ENCODE measurements at places on chromosomes 5 and 9.

- DNase-seq, result no peak
Observed at GRCh38 chr9:928363-929042, 48.0 kb upstream of the DMRT3 start.

GRCh38 chr9:113951032-113951372 lies 74.9 kb downstream of the ZNF618 start:
- DNase-seq, result no peak

GRCh38 chr5:121366515-121366914 lies 485.2 kb upstream of the FTMT start:
- DNase-seq, result no peak

- no peak for DNase-seq
Observed at GRCh38 chr5:96207420-96207819, 225.6 kb downstream of the PCSK1 start.

DNA sequence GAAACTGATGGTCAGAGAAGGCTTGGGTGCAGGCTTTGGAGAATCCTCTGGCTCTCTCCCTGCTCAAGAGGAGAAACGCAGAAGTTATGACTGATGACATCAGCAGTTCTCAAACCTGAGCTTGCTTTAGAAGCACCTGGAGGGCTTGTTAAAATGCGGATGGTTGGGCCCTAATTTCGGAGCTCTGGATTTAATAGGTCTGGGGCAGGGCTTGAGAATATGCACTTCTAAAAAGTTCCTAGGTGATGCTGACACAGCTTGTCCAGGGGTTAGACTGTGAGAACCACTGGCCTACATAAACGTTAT lies 26.4 kb downstream of the TBC1D2 start:
- no peak for DNase-seq

- peak; percentile 29 for DNase-seq
Observed at GRCh38 chr9:128128836-128129590, 1.5 kb upstream of the PTGES2 start.

DNA sequence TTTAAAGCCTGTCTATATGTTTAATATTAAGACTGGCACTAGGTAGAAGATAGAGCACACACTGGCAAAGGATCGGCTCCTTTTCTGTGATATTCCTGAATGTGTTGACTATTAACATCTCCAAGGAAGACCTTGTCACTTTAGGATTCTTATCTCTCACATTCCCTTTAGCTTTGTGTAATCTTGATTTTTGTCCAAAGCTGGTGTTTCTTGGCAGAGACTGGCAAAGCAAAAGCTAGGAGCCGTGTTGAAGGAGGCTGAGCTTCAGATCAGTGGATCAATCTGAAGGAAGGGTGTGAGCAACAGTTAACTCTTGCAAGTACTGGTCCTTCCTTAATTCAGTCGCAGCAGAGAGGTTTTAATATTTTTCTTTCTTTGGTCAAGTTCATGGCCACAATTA lies 830.4 kb upstream of the ZNF608 start:
- no peak for DNase-seq

- no peak for DNase-seq
Observed at GRCh38 chr5:174455301-174455700, 269.1 kb upstream of the MSX2 start.

DNA sequence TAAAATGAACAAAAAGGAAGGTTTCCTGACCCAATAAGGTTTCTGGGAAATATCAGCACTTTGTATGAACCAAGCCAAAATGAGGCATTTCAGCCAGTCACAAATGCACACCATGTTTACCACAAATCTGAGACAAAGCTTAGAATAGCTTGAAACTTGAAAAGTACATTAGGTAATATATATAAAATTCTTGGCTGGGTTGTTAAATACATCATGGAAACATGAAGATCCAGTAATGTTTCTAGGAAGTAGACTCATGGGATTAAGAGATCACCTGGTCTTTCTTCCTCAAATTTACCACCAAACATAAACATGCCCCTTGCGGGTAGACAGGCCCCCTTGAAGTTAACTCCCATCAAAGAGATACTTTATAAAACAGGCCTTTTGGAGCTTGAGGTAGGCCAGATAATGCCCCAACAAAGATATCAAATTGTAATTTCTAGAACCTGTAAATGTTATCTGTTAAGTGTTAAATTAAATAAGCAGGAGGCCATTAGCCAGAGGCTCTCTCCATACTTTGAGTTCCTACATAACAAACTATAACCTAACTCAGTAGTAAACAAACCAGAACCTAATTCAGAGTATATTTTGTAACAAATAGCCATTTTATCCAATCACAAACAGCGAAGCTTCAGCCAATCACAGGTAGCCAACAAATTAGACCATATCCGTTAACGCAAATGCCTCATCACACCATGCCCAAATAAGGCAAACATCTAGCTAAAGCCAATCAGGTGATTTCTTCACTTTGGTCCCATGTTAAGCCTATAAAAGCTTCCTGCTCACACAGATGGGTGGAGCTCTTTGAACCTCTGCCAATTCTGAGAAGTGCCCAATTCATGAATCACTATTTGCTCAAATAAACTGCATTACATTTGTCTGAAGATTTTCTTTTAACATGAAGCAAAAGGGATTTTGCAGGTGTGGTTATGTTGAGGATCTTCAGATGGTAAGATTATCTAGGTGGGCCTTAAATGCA lies 127.9 kb upstream of the TARS1 start:
- DNase-seq, result no peak

DNA sequence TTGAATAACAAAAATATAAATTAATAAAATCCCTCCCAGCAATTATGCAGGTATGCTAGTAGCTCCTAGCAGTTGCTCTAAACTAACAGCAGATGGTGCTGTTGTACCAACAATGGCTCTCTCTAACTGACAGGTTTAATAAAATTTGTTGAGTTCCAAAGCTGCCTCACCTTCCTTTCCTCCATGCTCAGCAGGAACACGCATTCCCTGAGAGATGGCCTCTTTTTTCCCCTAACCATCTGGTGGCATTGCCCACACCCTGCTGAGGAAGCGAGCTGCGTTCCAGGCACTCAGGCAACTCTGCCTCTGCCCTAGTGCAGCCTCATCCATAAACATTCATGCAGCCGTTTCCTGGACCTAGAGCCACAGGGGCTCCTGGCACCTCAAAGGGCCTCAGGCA lies 106.2 kb downstream of the KLHL3 start:
- DNase-seq, result no peak

DNA sequence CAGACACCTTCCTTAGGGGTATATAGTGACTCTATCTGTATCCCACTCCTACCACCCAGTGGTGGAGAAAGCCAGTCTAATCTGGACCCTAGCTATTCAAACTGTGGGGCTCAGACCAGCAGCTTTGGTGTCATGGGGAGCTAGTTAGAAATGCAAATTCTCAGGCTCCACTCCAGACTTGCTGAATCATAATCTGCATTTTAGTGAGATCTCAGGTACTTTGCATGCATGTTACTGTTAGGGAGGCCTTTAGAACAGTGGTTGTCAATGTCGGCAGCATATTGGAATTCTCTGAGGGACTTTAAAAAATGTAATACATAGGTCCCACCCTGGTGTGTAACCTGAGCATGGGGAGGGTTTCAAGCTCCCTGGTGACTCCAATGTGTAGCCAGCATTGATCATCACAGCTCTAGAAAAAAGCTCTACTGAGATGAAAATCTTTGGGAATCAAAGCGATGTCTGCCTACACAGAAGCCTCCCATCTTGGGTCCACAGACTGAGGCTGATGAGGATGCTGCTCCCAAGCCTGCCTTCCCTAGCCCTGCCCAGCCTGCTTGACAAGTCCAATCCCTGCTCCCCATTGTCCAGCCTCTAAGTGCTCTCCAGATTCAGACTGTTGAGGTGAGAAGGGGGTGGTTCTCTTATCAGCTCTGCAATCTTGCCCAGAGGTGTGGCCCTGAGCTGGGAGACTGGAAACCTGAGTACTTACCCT lies 11.9 kb upstream of the GM2A start:
- no peak for DNase-seq

DNA sequence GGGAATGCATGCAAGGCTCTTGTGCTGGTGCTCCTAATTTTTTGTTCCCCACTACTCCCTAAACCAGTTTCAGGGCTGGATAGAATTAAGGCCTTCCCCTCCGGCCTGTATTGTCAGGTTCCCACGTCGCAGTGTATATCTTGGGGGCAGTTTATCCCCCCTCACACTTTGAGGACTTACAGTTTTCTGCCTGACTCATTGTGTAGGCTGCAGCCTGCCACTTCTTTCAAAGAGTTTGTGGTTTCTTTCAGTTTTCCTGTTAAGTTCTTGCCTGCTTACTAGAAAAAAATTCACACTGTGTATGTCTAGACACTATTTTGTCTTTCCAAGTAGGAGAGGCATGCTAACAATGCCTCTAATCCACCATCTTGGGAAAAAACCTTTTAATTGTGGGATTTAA lies 28.4 kb upstream of the BTNL3 start:
- DNase-seq, result no peak

DNA sequence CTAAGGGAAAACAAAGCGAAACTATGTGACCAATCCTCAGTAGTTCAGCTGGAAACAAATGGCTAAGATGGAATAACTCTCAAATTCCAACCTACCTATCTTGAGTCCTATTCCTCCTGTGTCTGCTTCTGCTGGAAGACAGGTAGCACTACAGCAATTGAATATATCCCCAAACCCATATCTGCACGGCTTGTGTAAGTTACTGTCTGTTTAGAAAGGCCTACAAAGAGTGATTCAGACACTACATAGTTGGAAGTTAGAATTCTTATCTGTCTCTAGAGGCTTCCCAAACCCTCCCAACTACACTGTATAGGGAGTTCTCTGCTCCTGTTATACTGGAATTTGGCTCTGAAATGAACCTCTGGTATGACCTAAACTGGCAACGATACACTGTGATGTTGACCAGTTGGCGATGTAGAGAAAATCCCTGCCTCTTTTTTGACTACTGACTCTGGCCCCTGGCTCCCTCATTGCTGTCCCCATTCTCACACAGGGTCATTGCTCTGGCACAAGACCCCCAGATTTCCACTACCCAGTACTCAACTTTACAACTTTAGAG lies 22.6 kb upstream of the NADK2 start:
- DNase-seq, result no peak

DNA sequence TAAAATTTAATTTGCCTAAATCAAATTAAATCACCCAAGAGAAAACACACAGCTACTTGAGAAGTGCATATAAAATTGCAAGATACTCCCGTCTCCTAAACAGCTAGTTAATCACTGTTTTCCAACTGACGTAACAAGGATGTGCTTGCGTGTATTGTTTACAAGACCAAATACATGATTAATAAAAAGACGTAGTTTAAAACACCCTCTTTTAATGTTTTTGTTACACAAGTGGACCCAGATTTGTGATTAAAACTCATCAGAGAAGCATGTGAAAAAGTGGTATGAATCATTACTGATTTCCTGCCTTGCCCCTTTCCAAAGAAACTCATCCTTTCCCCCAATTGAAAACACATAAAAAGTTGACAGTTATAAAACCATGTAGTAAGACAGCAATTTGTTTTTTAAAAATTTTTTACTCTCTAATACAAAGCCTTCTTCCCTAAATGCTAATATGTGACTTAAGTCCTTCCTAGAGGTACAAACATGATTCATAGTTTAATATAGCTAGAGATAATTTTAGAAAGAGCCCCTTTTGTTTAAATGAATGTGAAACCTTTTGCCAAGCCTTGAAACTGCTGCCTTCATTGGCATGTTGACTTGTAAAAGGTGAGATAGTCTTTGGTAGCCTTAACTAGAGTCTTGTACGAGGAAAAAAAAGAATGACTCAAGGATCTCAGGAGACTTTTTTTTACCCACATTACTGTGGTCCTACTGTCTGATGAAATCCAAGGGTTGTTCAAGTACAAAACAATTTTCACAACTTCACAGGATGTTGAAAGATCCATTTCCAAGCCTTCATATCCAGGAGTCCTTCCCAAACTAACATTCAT lies 61.4 kb upstream of the FST start:
- no peak for DNase-seq

GRCh38 chr5:59236986-59237385 lies 654.1 kb downstream of the RAB3C start:
- no peak for DNase-seq

DNA sequence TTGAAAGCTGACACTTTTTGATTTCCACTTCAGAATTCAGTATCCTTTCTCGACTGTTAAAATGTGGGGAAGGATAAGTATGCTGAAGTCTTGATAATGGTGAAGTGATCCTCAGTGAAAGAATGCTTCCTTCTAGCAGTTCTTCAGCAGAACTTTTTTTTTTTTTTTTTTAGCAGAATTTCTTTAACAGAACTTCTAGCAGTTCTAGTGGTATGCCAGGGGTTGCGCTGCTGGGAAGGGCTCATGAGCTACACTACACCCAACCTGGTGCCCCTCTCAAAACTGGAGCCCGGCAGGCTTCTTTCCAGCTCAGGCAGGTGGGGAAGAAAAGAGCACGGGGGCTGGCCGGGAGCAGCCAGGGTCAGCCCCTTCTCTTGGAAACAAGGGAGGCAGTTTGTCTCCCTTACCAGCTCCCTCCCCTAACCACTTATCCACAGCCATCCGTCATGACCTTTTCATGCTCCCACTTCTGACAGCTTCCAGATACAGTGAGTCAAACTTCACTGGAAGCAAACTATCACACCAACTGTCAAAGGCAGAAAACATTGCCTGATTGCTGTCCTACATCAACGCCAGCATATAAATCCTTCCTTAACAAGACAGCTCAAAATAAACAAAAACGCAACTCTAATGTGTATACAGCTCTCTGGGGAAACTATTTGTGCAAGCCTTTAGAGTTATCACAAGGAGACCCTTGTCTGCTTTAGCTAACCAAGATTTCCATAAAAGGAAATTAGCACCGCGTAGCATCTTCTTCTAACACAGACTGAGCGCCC lies 211.5 kb downstream of the GAPVD1 start:
- DNase-seq, result peak; percentile 62
